Activated CD4-positive, alpha-beta T cell treated with anti-CD3 and anti-CD28 coated beads, Interleukin-2, amount 10 ng/mL, durations not matched to agents 24 days and 14 days (primary cell): ENCODE measurements at places on chromosomes 5 and 9. TPM values are rescaled to one million over a fixed set of nuclear protein-coding genes. Genes with fewer than 3 reads are reported as not detected.

Gene ZNF883
- 0.24 TPM in 1 of 2 replicates, not detected in the other for total RNA-seq

Gene CFAP77
- not detected in 2 replicates for total RNA-seq

Gene PRSS3
- not detected in 2 replicates for total RNA-seq

Gene TUSC1
- 0.42 and 0.50 TPM in 2 replicates for total RNA-seq

Gene SPATA31D4
- not detected in 2 replicates for total RNA-seq

Gene FAM151B
- total RNA-seq = 0.23 TPM in 1 of 2 replicates, not detected in the other

Gene CCL28
- 7.4 and 7.5 TPM in 2 replicates for total RNA-seq

Gene C5orf58
- not detected in 2 replicates for total RNA-seq
